AG10803 (cell line): ENCODE measurements at places on chromosomes 4 and X.

- peak; percentile 37 for DNase-seq
Measured at GRCh38 chr4:2745981-2746806, 9.9 kb downstream of the TNIP2 start.

GRCh38 chr4:40933272-40934053 is 183.7 kb downstream of the NSUN7 start:
- DNase-seq = peak; percentile 25

DNA sequence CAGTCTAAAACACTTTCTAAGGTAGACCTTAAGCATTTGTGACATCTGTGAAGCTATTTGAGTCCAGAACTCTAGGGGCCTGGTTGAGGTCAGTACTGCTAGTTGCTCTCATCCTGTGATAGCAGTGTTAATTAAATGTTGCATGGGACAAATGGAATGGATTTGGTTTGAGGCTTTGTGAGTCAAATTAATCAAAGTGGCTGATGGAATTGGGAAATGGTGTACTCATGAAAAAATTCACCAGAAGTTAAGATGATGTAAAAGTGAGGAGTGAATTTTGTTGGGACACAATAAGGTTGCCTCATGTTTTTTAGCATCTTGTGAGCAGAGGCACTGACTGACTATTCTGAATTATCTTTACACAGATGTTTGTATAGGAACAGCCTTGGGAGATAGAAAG is 99.2 kb upstream of the ARSJ start:
- DNase-seq = peak; percentile 83

DNA sequence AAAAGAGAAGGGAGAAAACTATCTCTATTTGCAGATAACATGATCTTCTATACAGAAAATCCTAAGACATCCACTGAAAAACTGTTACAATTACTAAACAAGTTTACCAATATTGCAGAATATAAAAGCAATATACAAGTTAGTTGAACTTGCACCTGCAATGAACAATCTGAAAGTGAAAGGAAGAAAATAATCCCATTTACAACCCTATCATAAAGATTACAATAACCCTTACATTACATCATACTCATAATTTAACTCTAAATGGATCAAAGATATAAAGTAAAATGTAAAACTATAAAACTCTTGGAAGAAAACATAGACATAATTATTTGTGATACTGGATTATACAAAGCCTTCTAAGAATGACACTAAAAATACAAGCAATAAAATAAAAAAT is 77.2 kb downstream of the GSTCD start:
- DNase-seq = no peak

DNA sequence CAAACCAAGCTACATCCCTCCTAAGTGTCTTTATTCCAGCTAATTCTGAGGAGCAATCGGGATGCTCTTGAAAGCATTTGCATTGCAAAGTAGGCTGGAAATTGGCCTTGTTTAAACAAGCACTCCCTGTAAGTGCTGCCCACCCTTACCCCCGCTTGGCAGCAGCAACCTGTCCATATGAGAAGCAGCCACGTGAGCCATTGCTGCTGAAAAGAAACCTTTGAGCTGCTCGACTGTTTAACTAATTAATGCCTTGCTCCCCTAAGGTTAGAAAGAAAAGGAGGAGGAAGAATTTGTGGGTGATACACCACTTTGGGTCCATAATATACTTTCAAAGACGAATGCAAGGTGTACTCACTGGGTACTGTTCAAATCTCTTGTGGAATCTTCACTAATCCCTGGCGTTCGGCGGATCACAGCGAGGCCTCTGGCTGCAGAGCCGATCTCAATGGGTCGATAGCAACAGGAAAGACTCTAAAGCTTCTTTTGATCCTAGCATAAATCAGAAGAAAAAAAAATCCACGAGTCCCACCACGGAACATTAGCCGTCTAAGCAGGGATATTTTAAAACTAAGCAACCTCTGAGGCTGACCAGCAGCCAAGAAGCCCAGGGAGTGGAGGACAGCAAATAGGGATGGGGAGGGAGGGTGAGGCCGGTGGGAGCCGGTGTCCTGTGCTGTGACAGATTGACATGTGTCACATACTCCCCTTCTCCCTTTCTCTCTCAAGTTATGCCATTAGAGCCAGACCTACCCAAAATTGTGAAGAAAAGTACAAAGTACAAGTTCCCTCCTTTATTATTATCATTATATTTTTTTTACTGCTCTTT is 37.2 kb upstream of the MGST2 start:
- DNase-seq = no peak

DNA sequence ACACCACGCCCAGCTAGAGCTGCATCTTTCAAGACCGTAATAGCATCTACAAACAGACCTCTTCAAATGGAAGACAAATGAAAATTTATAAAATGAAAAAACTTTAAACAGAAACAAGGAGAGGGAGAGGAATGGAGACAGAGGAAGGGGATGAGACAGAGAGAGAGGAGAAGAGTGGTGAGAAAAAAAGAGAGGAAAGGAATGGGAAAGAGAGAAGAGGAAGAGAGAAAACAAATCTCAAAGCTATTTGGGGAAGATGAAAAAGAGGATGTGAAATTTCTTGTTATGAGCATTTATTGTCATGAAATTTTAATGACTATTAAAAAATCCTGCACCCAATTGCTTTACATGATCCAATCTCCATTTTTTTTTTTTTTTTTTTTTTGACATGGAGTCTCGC is 726.9 kb downstream of the GRID2 start:
- DNase-seq = no peak

- no peak for DNase-seq
Measured at GRCh38 chr4:19021617-19022016, 1000.1 kb upstream of the LCORL start.

- no peak for DNase-seq
Measured at GRCh38 chr4:101028886-101029285, 318.4 kb downstream of the PPP3CA start.

- no peak for DNase-seq
Measured at GRCh38 chr4:36277533-36277932, 3.9 kb upstream of the DTHD1 start.

- DNase-seq = no peak
Measured at GRCh38 chr4:73702796-73703287, 37.5 kb upstream of the CXCL8 start.

DNA sequence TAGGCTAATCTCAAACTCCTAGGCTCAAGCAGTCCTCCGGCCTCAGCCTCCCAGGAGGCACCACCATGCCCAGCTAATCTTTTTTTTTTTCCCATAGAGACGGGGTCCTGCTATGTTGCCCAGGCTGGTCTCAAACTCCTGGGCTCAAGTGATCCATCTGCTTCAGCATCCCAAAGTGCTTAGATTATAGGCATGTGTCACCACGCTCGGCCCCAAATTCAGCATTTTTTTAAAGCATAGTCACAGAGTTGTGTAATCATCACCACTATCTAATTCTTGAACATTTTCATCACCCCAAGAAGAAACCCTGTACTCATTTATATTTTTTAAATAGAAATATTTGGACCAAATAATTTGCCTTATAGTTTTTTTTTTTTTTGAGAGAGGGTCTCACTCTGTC is 10.3 kb downstream of the CENPI start:
- peak; percentile 72 for DNase-seq

GRCh38 chr4:71587995-71588394 is 195.9 kb downstream of the GC start:
- DNase-seq = no peak

GRCh38 chr4:112234952-112235609 is 3.5 kb downstream of the AP1AR start:
- DNase-seq = peak; percentile 85

- DNase-seq = peak; percentile 62
Measured at GRCh38 chr4:153535772-153536513, 69.8 kb downstream of the TMEM131L start.

DNA sequence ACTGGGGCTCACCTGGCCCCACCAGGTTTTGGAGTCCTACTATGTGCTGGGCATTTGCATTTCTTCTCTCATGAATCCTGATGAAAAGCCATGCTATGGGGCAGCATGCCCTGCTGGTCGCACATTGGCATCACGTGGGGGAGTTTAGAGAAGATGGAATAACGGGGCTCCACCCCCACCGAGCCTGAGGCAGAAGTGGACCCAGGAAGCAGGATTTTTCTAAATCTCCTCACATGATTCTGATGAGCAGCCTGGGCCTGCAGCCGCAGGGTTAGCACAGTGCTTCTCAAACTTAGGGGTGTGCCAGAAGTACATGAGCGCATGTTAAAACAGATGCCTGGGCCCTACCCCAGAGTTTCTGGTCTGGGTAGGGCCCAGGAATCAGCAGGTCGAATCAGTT is 4.6 kb upstream of the SORCS2 start:
- no peak for DNase-seq

DNA sequence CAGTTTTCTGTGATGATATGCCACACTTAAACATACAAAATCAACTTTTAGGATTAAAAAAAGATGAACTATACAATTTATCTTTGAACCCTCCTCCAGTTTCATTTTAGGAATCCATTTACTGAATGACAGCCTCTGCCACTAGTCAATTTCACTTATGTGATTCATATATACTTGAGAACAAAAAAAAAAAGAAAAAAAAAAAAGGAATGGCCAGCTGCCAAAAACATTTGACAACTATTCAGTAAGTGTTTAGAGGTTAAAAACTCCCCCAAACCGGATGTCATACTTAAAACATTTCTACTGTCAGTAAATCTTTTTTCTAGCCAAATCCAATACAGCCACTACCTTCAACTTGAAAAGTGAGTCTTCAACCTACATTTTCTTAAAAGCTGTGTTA is 266.7 kb upstream of the MAGEB2 start:
- DNase-seq = no peak

GRCh38 chr4:82818664-82819662 is 20.4 kb upstream of the SCD5 start:
- DNase-seq = no peak

DNA sequence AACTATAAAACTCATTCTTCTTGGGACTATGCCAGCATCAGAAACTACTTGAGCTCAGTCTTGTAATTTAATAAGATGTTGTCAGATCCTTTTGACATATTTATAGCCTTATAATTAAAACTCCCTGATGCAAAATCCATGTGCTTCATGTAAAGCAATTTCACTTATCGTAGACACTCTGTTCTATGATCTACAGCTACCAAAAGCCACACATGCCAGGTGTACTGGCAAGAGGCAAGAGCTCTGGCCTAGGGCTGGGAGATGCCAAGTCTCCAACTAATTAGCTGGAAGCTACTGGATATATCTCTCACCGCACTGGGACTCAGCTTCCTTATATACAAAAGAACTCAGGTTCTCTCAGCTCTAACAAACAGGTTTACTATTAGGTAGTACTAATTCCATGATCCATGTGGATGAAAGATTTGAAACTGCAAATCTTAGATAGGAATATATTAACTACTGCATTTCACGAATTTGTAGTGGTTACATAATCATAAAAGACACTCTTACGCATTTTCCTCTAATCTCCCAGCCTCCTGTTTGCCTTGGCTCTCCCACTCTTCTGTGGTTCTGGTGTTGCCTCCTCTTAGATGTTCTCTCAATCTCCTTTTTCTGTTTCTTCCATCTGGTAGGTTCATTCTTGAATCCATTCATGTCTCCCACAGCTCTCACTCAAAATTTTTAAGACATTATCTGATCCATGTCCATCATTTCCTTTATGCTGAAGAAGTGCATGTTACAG is 103.0 kb downstream of the HHIP start:
- DNase-seq = no peak

GRCh38 chr4:113476800-113477199 is 284.7 kb downstream of the CAMK2D start:
- DNase-seq = no peak

GRCh38 chrX:103098488-103098887 is 5.5 kb upstream of the NXF3 start:
- no peak for DNase-seq

GRCh38 chr4:96784336-96784735 is 944.4 kb downstream of the PDHA2 start:
- no peak for DNase-seq

DNA sequence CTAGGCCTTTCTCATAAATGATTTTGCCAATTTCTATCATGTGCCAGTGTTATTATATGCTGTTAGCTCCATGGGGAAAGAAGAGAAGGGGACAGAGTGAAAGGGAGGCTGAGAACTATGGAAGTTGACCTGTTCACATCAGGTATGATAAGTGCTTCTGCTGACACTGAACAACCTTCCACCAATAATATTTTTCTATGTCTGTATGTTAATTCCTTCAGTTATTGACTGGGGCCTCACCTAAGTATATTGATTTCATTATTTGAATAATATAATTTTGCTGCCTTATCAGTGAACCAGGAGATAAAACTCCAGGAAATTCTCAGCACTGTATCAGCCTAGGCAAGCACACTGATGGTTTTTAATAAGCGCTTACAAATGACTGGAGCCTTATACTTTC is 262.8 kb downstream of the SNCA start:
- DNase-seq = no peak

DNA sequence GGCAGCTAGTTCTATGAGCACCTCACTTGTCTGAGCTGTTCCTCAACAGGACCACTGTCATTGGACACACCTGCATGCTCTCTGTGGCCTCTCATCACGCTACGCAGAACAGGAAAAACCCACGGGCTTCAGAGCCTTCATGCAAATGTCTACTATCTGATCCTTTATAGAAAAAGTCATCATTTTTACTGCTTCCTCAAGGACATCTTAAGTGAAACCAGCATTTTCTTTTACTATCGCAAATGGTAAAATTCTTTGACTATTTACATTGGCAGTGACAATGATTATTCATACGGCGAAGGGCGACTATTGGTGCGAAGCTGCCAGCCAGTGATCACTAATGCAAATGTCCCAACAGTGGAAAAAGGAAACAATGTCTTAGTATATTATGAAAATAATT is 147.0 kb downstream of the AFAP1 start:
- DNase-seq = no peak

- no peak for DNase-seq
Measured at GRCh38 chr4:22708961-22709360, 16.2 kb downstream of the GBA3 start.

DNA sequence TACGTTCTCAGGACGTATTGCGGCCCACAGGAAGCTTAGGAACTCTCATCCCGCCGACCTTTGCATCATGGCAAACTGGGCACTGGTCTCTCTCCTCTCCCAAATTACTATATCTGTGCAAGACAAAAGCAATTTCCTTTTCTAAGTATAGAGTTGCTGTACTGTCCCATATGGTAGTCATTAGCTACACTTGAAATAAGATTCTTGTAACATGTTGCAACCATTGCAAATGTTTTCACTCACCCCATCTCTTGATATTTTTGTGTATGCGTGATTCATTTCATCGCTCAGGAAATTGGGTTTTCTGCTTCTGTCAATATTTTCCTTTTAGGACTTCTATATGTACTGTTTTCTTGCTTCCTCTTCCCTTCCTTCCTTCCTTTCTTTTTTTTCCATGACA is 15.7 kb downstream of the ARMCX6 start:
- peak; percentile 83 for DNase-seq

- DNase-seq = no peak
Measured at GRCh38 chr4:159016593-159017024, 86.3 kb upstream of the RAPGEF2 start.
